ENCODE measurements at places on chromosomes 7 and 10.
A peak's percentile ranks its signal among the peaks of the same experiment; 100 is the strongest.

DNA sequence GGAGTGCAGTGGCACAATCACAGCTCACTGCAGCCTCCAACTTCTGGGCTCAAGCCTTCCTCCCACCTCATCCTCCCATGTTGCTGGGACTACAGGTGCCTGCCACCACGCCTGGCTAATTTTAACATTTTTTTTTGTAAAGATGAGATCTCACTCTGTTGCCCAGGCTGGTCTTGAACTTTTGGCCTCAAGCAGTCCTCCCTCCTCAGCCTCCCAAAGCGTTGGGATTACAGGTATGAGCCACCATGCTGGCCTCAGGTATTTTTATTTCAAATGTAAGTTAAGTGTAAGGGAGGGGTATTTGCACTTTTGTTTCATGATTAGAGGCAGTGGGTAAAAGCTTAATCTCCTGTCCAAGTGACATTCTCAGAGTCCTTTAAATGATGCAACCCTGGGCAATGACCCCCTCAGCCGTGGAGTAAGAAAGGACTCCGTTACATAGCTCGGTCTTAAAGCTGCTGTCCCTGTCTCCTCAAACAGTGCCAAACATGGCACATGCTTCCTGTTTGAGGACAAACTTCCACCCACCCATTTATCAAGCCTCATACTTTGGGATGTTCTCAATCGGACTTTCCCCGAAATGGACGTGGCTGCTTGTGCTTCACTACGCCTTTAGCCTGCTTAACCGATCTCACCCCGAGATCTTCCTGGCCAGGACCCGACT lies 296.1 kb downstream of the BAMBI start:
- DNase-seq = no peak

- DNase-seq = no peak
Observed at GRCh38 chr7:39430909-39431641, 135.1 kb upstream of the YAE1 start.

- no peak for DNase-seq
Observed at GRCh38 chr7:154332811-154333580, 280.8 kb downstream of the DPP6 start.

GRCh38 chr7:137834552-137834951 lies 12.2 kb downstream of the DGKI start:
- no peak for DNase-seq

GRCh38 chr10:124447751-124448466 lies 1.9 kb downstream of the NKX1-2 start:
- DNase-seq = no peak

GRCh38 chr7:157299613-157300368 lies 37.0 kb upstream of the DNAJB6 start:
- DNase-seq = no peak

DNA sequence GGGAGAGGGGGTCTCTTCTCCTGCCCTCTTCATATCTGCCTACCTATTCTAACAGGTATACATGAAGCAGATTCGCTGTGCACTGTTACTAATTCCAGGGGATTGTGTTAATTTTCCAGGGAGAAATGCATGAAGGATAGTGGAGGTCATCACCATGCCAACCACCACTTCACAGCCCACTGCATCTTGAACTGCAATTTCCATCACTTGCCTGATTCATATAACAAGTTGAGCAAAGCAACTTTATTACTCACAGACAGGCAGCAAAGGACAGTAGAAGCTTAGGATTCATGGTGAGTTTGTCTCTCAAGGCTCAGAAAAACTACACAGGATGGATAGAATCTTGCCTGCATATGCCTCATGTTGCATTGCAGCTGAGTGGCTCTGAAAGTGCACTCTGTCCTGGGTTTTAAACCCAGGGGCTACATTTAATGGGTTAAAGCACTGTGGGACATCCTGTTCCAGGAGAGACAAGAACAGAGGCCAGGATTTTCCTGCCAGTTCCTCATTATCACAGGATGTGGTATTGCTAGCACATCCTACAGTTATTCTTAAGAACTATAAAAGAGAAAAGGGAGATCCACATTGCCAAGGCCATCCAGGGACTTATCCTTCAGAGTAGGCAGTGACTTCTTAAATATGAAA lies 136.9 kb upstream of the PRSS1 start:
- DNase-seq = no peak

DNA sequence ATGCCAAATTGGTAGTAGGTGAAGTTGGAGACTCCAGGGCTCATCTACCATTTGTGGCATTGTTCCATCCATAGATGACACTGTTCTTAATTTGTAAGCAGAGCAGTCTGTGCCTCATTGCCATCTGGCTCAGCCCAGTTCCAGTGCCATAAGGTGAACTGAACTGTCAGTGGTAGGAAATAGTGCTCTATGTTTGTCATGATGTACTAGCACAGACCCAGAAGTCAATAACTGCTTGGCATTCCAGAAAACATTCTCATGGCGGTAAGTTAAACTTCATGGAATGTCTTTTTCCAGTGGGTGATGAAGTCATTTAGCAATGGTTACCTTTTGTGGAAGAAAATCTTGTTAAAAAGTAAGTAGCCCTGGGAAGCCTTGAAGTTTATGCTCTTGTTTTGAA lies 302.7 kb downstream of the SUGCT start:
- peak; percentile 70 for DNase-seq

- no peak for DNase-seq
Observed at GRCh38 chr10:34628174-34628796, 186.8 kb downstream of the PARD3 start.

Measured in glomerular endothelial cell (primary cell).